Suprapubic skin (tissue), 4 donors: ENCODE measurements at places on chromosomes 13 and 19.

GRCh38 chr13:40390401-40390916, 276.0 kb downstream of the FOXO1 start:
- DNase-seq, result no peak

DNA sequence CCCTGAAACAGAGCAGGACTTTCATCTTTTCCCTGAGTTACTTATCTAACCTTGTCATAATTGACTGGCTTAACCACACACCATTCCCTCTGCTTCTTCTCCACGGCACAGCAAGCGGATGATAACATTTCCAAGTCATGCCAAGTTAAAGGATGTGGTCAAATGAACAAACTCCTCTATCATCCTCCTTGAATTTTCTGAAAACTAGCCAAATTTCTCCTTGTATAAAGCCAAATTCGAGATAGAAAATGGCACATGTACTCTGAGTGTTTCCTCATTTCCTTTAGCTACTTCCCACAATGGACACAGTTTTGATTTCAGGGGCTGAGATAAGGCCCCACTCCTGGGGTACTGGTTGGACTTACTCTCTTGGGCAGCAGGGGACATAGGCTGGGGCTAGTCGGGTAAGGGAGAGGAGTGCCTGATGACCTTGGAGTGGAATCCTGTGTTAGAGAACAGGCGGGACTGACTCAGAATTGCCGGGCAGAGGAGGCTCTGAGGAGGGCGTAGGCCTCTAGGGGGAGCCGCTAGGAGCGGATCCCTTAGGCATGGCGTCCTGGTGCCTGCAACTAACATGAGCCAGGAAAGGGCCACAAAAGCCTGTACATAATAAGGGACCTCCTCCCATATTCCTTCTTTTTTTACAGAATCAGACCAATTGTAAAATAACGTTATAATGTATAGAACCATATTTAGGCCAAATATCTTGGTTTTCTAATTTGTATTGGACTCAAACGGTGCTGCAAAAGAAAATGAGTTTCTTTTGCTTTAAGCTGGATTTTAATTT, 20.3 kb upstream of the TMTC4 start:
- DNase-seq, result no peak

GRCh38 chr13:99254830-99255229, 3.3 kb downstream of the GPR18 start:
- DNase-seq, result no peak

DNA sequence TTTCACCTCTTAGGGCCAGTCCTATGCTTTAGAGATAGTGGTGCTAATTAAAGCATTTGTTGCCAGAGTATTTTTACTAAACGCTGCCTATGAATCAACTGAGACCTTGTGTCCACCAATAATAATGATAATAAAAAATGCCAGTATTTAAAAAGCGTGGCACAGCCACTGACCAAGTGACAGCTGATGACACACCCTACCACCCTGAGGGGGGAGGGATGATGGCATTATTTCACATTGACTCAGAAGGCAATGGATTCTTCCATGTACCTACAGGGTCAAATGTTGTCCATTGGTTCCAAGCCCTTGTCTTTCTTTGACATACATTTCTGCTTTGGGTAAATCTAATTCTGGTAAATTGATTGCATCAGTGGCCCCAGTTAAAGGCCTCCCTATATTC, 384.4 kb downstream of the DLEU7 start:
- no peak for DNase-seq

- DNase-seq, result no peak
These were observed 670.3 kb downstream of the UQCRFS1 start for GRCh38 chr19:28542394-28543243.

- no peak for DNase-seq
These were observed 281.9 kb downstream of the RBM26 start for GRCh38 chr13:79124183-79124582.

DNA sequence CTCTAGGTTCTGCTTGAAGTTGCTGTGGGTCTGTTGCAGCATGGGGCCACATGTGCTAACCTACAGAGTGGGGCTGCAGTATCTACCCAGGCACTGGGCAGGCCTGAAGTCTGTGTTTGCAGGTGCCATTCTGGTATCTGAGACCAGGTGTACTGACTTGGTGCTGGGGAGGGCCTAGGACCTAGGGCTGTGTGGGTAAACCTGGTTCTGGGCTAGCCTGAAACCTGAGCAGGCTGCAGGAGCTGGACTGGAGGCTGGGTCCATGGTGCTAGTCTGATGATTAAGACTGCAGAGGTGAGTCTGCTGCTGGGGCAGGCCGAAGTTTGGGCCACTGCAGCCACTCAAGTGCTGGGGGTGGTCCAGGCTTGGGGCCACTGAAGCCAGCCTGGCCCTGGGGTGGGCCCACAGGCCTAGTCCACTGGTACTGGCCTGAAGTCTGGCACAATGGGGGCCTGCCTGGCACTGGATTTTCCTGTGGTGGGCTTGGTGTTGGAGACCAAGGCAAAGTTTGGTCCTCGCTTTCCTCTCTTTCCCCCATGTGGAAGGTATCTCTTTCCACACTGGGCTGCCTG, 310.6 kb downstream of the NDFIP2 start:
- no peak for DNase-seq

DNA sequence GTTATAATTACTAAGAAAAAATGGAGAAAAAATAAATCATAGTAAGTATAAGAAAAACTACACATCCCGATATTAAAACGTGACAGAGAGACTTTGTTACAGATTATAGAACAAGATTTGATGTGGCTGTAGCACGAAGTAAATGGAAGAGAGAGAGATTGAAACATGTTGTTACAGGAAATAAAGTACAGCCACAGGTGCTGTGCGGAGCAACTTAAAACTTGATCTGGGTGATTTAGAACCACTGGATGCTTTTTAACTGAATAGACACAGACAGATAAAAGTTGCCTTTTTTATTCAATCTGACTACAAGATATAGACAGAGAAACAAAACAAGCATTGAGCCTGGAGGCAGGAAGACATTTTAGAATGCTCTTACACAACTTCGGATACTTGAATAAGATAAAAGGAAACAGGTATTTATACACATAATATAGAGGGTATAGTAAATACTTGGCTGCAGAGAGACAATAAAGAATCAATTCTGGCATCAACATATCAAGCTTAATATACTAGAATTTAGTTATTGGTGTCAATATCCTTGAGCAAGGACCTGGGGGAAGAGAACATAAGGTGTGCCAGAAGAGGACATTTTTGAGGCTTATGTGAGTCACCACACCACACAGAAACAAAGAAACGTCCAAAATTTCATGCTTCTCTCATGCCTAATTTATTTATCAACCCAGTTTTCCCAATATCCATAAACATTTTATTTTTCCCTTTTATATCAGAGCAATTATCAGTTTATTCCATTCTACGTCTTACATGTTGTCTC, 548.5 kb downstream of the SLITRK1 start:
- DNase-seq, result no peak

- DNase-seq, result no peak
These were observed 697 bp upstream of the DGKH start for GRCh38 chr13:42047561-42048341.

GRCh38 chr19:8335343-8336071, 7.6 kb downstream of the KANK3 start:
- DNase-seq, result no peak

DNA sequence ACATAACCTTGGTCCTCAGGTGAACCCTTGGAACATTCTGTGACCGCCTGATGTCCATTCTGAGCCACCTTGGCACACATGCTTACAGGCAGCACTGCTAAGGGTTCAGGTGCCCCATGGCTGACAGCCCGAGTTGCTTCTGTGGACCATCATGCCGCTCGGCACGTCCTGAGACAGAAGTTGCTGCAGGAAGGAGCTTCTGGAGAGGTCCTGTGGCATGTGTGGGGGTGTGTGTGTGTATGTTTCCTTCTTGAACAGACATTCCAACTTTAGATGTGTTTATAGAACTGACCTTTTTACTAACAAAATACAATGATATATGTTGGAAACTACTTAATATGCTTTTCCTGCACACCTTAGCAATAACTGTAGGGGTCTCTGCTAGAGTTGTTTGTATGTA, 4.8 kb upstream of the C1QTNF9 start:
- DNase-seq, result no peak

GRCh38 chr19:41159881-41160280, 33.1 kb upstream of the CYP2S1 start:
- DNase-seq, result no peak

DNA sequence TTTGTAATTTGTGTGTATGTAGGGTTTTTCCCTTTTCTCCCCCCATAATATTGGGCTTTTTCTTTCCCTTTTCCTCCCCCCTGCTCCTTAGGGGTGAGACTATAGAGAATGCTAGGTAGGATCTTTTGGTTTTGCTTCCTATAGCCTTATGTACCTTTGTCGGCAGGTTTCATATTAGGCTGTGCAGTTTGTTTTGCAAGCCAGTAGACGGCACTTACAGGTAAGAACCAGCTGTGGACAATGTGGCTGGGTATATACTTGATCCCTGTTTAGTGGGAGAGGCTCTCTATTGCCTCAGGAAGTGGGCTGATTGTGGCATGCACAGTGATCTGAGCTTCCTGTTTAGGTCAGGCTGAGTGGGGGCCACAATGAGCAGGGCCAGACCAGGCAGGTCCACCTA, 359.2 kb upstream of the OBI1 start:
- DNase-seq, result no peak

DNA sequence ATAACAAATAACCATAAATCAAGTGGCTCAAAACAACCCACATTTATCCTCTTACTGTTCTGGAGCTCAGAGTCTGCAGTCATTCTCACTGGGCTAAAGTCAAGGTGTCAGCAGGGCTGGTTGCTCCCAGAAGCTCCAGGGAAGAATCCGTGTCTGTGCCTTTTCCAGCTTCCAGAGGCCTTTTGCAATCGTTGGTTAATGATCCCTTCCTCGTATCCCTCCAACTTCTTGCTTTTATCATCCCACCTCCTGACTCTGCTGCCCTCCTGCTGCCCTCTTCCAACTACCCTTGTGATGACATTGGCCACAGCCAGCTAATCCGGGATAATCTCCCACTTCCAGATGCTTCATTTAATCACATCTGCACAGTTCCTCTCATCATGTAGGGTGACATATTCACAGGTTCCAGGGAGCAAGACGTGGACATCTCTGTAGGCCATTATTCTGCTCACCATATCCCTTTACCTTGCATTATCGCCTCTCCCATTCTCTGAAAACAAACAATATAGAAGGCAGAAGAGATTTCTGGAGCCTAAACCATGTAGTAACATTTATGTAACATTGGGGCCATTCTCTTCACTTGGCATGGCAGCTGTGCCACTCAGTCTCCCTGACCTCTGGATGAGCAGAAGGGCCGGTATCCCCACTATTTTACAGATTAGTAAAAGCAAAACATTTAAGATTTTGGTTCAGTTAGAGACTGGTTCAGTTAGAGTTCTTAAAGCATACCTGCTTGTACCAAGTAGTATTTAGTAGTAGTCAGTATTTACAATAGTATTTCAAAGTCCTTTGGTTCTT, 53.5 kb downstream of the RFC3 start:
- no peak for DNase-seq

- DNase-seq, result peak; percentile 90
These were observed 94.9 kb upstream of the MCF2L start for GRCh38 chr13:112873851-112874750.

DNA sequence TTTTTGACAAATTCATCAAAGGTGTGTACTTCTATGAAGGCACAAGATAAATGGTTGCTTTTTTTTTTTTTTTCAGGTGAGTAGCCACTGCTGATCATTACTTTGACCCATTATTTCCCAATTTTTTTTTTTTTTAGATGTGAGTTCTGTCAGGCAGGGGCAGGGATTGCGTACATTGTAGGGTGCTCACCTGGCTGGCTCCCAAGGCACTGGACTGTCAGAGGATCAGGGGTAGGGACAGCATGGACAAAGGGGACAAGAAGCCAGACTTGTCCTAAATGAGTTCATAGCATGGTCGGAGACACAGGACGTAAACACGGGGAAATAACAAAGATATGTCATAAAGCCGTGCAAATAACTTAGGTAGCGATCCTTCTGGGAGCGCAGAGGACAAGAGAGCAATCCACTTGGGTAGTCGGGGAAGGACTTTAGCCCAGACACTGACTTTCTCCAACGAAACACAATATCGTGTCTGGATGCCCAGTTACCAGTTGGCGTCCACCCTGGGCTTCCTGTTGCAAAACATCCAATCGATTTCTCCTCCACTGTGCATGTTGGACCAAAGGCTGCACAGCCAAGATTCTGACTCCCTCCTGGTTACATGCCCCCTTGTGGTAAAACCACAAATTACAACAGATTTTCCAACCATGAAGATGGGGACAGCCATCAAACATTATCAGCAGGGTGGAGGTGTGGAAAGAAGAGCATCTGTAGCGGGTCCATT, 27.5 kb upstream of the KATNAL1 start:
- no peak for DNase-seq

DNA sequence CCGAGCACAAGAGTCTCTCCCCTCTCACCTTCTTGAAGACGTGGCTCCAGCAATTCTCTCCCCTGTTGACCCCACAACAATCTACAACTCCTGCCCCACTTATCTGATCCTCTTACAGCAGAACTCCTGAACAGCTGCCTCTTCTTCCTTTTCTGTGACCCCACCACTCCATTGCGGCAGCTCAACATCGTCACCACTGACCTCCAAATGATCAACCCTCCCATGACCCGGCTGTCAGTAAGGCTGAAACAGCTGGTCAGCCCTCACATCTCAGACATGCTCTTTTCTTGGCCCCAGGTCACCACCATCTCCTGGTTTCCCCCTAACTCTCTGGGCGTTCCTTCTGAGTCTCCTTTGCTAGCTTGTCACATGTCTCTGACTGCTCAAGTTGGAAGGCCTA, 1.8 kb downstream of the EXOSC5 start:
- no peak for DNase-seq

DNA sequence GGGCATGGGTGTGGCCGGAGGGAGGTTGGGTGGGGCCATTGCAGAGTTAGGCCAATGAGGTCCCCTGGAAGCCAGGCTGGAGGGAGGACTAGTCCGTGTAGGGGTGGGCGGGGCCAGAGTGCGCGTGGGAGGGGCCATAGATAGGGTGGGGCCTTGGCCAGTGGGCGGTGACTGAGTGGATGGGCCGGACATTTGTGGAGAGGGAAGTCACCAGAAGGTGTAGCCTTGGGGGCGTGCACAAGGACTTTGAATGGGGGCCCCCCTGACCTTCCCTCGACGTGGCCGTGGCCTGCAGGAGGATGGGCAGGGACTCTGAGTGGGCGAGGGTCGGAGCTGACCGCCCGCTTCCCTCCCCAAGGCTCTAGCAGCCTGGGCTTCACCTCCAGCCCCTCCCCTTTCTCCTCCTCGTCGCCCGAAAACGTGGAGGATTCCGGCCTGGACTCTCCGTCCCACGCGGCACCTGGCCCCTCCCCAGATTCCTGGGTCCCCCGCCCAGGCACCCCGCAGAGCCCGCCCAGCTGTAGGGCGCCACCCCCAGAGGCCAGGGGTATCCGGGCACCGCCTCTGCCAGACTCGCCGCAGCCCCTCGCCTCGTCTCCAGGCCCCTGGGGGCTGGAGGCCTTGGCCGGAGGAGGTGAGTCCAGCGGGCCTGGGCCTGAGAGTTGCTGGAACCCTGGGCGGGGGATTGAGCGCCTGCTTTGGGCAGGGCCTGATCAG, 16.5 kb upstream of the B3GNT3 start:
- no peak for DNase-seq
